Activated naive CD4-positive, alpha-beta T cell treated with anti-CD3 and anti-CD28 coated beads for 36 hours (primary cell): ENCODE measurements at places on chromosomes 5 and 9. TPM values are rescaled to one million over a fixed set of nuclear protein-coding genes. Genes with fewer than 3 reads are reported as not detected.

- no peak for DNase-seq
- H3K27me3 ChIP-seq: no peaks in the 10 kb centered on the region
- H3K27ac ChIP-seq: no peak overlapping the region
- H3K4me1 ChIP-seq: no peaks in the 10 kb centered on the region
- H3K4me3 ChIP-seq: no peak overlapping the region
- H3K36me3 ChIP-seq: no peaks in the 10 kb centered on the region
Measured at GRCh38 chr5:168659286-168659847, 80.2 kb upstream of the PANK3 start.

DNA sequence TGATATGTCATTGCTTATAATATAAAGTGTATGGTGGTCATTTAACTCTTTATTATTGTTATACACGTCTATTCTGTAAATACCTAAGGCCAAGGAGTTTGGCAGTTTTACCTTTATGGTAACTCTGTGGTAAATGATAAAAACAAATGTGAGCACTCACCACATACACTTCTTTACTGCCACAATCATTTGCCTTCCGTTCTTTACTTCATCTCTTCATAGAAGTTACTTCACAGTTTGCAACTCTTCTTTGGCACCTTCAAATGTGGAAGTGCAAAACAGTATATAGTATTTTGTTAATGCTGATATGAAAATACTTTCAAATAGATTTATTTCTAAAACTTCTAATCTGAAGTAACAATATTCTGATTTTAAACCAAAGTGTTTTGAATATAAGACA is 4.4 kb upstream of the MEF2C start:
- H3K4me1 ChIP-seq: peaks cover 22% of the 10 kb centered on the region
- no peak overlapping the region for H3K4me3 ChIP-seq
- no peak for DNase-seq
- H3K27ac ChIP-seq: no peak overlapping the region

CMYA5 gene
- 0.05 TPM for total RNA-seq

NFIL3 gene
- 58.5 TPM for total RNA-seq

GRCh38 chr5:333945-334344 is 12.4 kb downstream of the AHRR start:
- peaks cover 5% of the 10 kb centered on the region for H3K27me3 ChIP-seq
- H3K36me3 ChIP-seq: no peaks in the 10 kb centered on the region
- H3K27ac ChIP-seq: peak overlapping the region; percentile 77
- H3K4me1 ChIP-seq: peaks cover 27% of the 10 kb centered on the region

DNA sequence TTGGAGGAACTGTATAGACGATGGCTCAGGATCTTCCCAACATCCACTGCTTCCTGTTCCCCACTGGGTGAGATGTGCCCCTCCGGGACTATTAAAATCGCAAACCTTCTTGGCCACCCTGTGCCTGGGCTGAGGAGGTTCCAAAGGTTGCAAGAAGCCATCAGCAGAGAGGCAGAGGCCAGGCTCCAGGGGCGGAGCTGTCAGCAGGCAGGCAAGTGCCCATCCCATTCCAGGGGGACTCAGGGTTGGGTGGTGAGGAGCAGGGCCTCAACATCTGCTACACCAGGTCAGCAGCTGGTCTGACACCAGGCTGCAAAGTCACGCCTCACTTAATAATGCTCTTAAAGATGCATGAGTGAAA is 2.2 kb downstream of the BTNL3 start:
- H3K27ac ChIP-seq: no peak overlapping the region
- H3K36me3 ChIP-seq: peaks cover 1% of the 10 kb centered on the region
- no peaks in the 10 kb centered on the region for H3K4me1 ChIP-seq
- peaks cover 24% of the 10 kb centered on the region for H3K27me3 ChIP-seq
- no peak for DNase-seq

OR2S2 gene
- not detected for total RNA-seq

CDKN2B gene
- total RNA-seq: not detected

DNA sequence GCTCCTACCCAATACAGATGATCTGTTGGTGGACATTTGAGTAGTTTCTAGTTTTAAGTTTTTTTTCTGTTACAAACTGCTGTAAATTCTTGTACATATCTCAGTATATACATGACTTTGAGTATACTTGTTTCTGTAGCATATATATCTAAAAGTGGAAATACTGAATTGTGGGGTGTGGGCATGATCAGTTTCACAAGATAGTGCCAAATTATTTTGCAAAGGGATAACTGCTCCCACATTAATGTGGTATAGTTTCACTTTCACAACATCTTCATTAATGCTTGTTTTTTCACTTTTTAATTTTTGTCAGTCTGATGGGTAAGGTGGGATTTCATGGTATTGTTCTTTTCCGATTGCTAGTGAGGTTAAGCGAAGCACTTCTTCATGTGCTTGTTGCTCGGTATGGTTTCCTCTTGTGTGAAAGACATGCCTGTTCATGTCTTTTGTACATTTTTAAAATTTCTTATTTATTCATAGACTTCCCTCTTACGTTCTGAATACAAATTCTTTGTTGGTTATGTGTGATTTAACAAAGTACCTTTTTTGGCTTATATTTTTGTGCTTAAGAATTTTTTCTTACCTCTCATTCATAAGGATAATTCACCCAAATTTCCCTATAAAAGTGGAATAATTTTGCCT is 103.5 kb downstream of the CDC42SE2 start:
- H3K27ac ChIP-seq: peak overlapping the region; percentile 84
- H3K4me1 ChIP-seq: peaks cover 85% of the 10 kb centered on the region
- H3K36me3 ChIP-seq: peaks cover 37% of the 10 kb centered on the region
- no peaks in the 10 kb centered on the region for H3K27me3 ChIP-seq
- H3K4me3 ChIP-seq: no peak overlapping the region

GRCh38 chr5:179373101-179373934 is 28.1 kb upstream of the ADAMTS2 start:
- H3K27me3 ChIP-seq: no peaks in the 10 kb centered on the region
- no peak for DNase-seq
- H3K36me3 ChIP-seq: no peaks in the 10 kb centered on the region
- H3K4me3 ChIP-seq: no peak overlapping the region

DNA sequence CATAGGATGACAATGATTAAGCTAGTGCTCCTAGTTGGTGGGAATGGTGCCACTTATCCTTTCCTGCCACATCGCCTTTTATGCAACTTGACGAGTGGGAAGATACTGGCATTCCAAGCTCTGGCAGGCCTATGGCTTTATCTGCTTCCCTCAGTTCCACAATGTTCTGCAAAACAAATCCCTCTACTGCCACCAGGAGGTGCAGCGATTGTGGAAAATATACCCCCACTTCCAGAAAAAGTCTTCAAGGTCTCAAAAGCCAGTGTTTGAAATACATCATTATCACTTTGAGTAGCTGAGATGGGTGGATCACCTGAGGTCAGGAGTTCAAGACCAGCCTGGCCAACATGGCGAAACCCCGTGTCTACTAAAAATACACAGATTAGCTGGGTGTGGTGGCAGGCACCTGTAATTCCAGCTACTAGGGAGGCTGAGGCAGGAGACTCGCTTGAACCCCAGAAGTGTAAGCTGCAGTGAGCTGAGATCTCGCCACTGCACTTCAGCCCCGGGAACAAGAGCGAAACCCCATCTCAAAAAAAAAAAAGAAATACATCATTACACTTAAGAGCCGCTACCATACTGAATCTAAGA is 3.4 kb downstream of the CLINT1 start:
- no peaks in the 10 kb centered on the region for H3K27me3 ChIP-seq
- peak overlapping the region; percentile 8 for H3K27ac ChIP-seq

DNA sequence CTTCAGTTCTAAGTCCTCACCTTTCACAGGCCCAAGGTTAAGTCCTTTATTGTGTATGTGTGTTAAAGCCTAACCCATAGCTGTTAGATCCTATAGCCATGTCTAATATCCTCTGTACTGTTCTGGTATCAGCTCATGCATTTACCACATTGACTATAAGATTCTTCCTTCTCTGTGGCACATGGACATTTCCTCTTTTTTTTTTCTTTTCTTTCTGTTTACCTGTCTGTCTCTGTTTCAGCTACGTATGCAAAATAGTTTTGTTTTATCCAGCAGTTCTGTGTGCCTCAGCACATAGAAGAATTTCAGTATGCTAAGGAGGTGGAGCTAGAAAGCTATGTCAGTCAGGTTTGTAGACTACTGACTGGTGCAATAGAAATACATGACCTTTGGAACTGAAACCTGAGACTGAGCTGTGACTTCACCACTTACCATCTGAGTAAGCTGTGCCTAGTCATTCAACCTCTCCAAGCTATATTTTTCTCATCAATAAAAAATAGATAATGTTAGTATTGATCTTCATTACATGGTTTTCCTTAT is 155.6 kb upstream of the VLDLR start:
- peaks cover 2% of the 10 kb centered on the region for H3K4me1 ChIP-seq
- H3K36me3 ChIP-seq: no peaks in the 10 kb centered on the region
- no peak overlapping the region for H3K27ac ChIP-seq
- peaks cover 15% of the 10 kb centered on the region for H3K27me3 ChIP-seq
- no peak for DNase-seq
- H3K4me3 ChIP-seq: no peak overlapping the region

DPYSL3 gene
- 0.05 TPM for total RNA-seq

DNA sequence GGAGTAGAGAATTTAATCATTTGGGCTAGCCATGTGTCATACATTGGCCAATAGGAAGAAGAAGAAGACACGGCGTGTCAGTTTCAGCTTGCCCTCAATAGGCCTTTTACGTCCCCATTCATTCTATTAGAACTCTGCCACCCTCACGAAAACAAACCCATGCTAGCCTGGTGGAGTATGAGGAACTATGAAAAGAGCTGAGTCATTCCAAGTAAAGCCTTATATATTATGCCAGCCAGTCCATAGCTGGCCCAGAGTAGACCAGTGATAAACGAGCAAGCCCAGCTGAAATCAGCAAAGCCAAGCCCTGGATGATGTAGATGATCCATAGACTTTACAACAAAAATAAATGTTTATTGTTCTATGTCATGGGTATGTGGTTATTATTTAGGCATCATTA is 895.1 kb downstream of the TLE1 start:
- no peak overlapping the region for H3K4me3 ChIP-seq
- H3K27ac ChIP-seq: no peak overlapping the region
- no peaks in the 10 kb centered on the region for H3K4me1 ChIP-seq
- no peaks in the 10 kb centered on the region for H3K36me3 ChIP-seq
- H3K27me3 ChIP-seq: no peaks in the 10 kb centered on the region

- H3K36me3 ChIP-seq: no peaks in the 10 kb centered on the region
- no peak overlapping the region for H3K4me3 ChIP-seq
- DNase-seq: no peak
- no peaks in the 10 kb centered on the region for H3K4me1 ChIP-seq
- H3K27ac ChIP-seq: no peak overlapping the region
Measured at GRCh38 chr9:79257790-79258351, 313.9 kb upstream of the TLE4 start.

TAF11L10 gene
- not detected for total RNA-seq

PCDHA1 gene
- not detected for total RNA-seq

DNA sequence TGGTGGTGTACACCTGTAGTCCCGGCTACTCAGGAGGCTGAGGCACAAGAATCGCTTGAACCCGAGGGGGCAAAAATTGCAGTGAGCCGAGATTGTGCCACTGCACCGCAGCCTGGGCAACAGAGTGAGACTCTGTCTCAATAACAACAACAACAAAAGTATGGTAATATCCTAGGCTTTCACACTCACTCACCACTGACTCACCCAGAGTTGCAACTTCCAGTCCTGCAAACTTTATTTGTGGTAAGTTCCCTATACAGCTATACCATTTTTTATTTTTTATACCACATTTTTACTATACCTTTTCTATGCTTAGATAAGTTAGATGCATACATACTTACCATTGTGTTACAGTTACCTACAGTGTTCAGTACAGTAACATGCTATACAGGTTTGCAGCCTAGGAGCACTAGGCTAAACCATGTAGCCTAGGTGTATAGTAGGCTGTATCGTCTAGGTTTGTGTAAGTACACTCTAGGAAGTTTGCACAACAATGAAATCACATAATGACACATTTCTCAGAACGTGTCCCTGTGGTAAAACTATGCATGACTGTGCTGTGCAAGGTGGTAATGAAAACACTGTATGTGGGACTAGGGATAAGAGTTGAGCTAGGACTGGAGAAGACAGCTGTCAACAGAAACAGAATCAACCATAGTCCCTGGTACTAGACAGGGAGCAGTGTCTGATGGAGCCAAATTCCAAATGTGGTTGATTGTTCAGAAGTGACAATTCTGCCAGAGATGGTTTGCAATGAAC is 109.5 kb upstream of the RAD23B start:
- no peak for DNase-seq
- peaks cover 15% of the 10 kb centered on the region for H3K4me1 ChIP-seq
- no peak overlapping the region for H3K4me3 ChIP-seq
- peaks cover 6% of the 10 kb centered on the region for H3K27me3 ChIP-seq
- H3K36me3 ChIP-seq: no peaks in the 10 kb centered on the region

DNA sequence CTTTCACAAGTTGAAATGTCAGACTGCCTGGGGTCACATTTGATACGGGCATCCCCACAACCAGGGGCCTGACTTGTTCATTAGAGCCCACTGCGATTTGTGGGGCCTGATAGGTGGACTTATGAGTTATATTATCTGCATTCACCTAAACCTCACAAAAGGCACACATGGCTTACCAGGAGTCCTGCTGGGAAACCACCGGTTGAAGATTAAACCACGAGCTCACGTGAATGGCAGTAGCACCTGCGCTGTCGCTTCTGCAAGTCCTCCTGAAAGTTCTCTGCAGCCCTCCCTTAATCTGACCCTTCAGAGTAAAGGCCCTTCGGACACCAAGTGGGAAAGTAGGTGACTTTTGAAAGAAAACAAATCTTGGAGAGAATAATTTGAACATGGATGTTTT is 68.9 kb downstream of the PPIC start:
- H3K4me1 ChIP-seq: no peaks in the 10 kb centered on the region
- H3K27me3 ChIP-seq: no peaks in the 10 kb centered on the region
- DNase-seq: no peak
- H3K36me3 ChIP-seq: no peaks in the 10 kb centered on the region
- no peak overlapping the region for H3K4me3 ChIP-seq

ZNF618 gene
- 0.02 TPM for total RNA-seq

DNA sequence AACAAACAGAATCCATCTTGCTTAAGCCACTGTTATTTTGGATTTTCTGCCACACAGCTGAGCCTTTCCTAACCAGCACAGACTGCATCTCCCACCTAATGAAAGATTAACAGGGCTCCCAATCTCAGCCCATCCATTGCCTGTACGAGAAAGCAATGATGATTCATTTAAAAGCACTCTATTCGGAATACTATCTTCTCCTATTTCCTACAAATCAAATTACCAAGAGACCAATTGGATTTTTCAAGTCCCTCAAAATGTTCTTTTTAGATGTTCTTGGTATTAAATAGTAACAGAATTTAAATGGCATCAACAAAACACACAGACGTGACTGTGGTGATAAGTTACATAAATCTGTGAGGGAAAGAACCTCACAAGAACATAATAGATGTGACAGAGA is 324.1 kb downstream of the AGTPBP1 start:
- no peak overlapping the region for H3K27ac ChIP-seq
- H3K4me3 ChIP-seq: no peak overlapping the region
- no peaks in the 10 kb centered on the region for H3K27me3 ChIP-seq
- DNase-seq: no peak
- no peaks in the 10 kb centered on the region for H3K36me3 ChIP-seq

MLANA gene
- total RNA-seq: not detected

ISL1 gene
- total RNA-seq: not detected

- H3K27ac ChIP-seq: no peak overlapping the region
- H3K36me3 ChIP-seq: no peaks in the 10 kb centered on the region
- H3K4me1 ChIP-seq: no peaks in the 10 kb centered on the region
- no peak for DNase-seq
Measured at GRCh38 chr9:73715591-73715990, 563.9 kb downstream of the ANXA1 start.
